ENCODE measurements at places on chromosomes 4 and X. TPM values are rescaled to one million over a fixed set of nuclear protein-coding genes. Genes with fewer than 3 reads are reported as not detected.

DNA sequence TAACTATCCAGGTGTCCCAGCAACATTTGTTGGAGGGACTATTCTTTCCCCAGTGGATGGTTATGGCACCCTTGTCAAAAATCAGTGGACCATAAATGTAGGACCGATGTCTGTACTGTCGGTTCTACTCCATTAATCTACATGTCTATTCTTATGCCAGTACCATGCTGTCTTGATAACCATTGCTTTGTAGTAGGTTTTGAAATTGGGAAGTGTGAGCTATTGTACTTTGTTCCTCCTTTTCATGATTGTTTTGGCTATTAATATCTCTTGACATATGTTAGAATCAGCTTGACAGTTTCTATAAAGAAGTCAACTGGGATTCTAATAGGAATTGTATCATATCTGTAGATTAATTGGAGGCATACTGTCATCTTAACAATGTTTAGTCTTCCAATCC is 112.7 kb downstream of the HNRNPD start:
- DNase-seq: no peak

GRCh38 chr4:3521621-3522325 is 10.4 kb downstream of the LRPAP1 start:
- no peak for DNase-seq

- no peak for DNase-seq
Measured at GRCh38 chr4:139559089-139559479, 3.1 kb upstream of the SETD7 start.

GRCh38 chr4:143186212-143186611 is 1.5 kb downstream of the USP38 start:
- no peak for DNase-seq

GRCh38 chr4:98687876-98688275 is 29.5 kb upstream of the TSPAN5 start:
- no peak for DNase-seq

DNA sequence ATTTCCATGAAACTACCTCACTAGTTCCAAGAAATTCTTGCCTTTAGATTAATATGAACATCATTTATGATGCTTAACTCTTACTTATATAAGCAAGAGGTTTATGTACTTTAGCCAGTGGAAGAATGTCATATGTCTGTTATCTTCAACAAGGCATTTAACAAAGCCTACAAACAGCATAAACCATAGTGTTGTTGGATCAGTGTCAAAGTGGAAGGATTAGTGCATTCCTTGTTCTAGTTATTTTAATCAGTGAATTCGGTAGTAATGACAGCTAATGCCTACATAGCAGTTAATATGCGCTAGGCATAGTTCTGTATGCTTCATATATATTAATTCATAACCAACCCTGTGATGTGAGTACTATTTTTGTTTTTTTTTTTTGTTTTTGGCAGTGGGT is 3.1 kb downstream of the PI4K2B start:
- DNase-seq: no peak

- DNase-seq: no peak
Measured at GRCh38 chr4:145530662-145531061, 49.0 kb downstream of the SMAD1 start.

GRCh38 chrX:152450076-152450475 is 1.0 kb downstream of the GABRA3 start:
- DNase-seq: no peak

GRCh38 chr4:13527981-13528820 is 16.1 kb downstream of the NKX3-2 start:
- DNase-seq: no peak

- no peak for DNase-seq
Measured at GRCh38 chr4:47933840-47934239, 19.5 kb upstream of the NFXL1 start.

DNA sequence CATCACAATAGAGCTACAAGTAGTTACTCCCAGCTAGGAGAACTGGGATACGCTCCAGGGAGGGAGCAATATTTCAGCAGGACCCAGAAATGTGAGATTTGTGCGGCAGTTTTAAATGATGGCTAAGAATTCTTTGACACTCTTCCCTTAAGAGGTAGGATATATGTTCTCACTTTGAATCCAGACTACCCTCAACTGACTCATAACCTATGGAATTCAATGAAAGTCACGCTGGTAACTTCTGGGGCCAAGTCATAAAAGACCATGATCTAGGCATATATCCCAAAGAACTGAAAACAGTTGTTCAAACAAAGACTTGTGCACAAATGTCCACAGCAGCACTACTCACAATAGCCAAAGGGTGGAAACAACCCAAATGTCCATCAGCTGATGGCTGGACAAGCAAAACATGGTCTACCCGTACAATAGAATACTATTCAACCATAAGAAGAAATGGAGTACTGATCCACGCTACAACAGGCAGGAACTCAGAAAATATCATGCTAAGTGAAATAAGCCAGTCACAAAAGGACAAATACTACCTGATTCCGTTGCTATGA is 10.5 kb downstream of the CD99L2 start:
- no peak for DNase-seq

- peak; percentile 48 for DNase-seq
Measured at GRCh38 chr4:9703391-9703790, 78.0 kb upstream of the DRD5 start.

DNA sequence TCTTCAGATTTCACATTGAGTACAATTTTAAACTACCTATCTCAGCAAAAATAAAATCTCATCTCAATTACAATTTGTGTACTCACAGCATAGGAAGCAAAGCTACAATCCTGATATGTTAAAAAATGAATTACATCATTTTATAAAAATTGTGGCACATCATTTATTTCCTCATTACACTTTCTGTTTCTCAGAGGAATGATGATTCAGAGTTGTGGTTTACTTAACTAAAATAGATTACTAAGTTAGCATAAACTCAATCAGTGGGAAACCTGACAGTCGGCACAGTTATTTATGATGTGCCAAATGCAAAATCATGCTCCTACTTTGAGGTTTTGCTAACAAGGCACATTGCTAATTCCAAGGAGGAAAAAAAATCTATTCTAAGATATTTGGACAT is 325.0 kb downstream of the FBXO8 start:
- no peak for DNase-seq

The ADGRL3 gene
- 106 TPM for total RNA-seq

The ADH4 gene
- total RNA-seq: not detected

The C4orf51 gene
- not detected for total RNA-seq

The CCNA2 gene
- total RNA-seq: 2.0 TPM
